ENCODE measurements at places on chromosomes 16 and 17. TPM values are rescaled to one million over a fixed set of nuclear protein-coding genes. Genes with fewer than 3 reads are reported as not detected.
A peak's percentile ranks its signal among the peaks of the same experiment; 100 is the strongest.

Gene BCAR1
- 201 TPM for total RNA-seq

Gene TNFRSF13B
- total RNA-seq: 9.2 TPM

GRCh38 chr16:68823401-68824135 is 19.8 kb upstream of the TANGO6 start:
- H3K27me3 ChIP-seq: no peaks in the 10 kb centered on the region
- DNase-seq: no peak
- no peaks in the 10 kb centered on the region for H3K4me1 ChIP-seq
- no peaks in the 10 kb centered on the region for H3K36me3 ChIP-seq

GRCh38 chr17:13646969-13647542 is 45.3 kb upstream of the HS3ST3A1 start:
- no peak for DNase-seq
- no peak overlapping the region for H3K4me3 ChIP-seq
- H3K27me3 ChIP-seq: no peaks in the 10 kb centered on the region
- no peak overlapping the region for H3K27ac ChIP-seq

- H3K36me3 ChIP-seq: no peaks in the 10 kb centered on the region
- DNase-seq: no peak
- H3K4me3 ChIP-seq: no peak overlapping the region
- H3K27me3 ChIP-seq: no peaks in the 10 kb centered on the region
- H3K4me1 ChIP-seq: peaks cover 14% of the 10 kb centered on the region
Observed at GRCh38 chr16:46808997-46809396, 22.0 kb downstream of the C16orf87 start.

- H3K27me3 ChIP-seq: no peaks in the 10 kb centered on the region
- peak within 1 kb of the TSS; percentile 82 for H3K4me3 ChIP-seq
- H3K36me3 ChIP-seq: no peaks in the 10 kb centered on the region
- peak within 1 kb of the TSS; percentile 98 for H3K27ac ChIP-seq
- H3K4me1 ChIP-seq: peaks cover 44% of the 10 kb centered on the region
Observed at GRCh38 chr17:21284319-21285163, at the start of gene MAP2K3. TSS of gene MAP2K3 (plus strand) at chr17:21284711. CDS start at chr17:21284921, 210 bp downstream.

- no peaks in the 10 kb centered on the region for H3K4me1 ChIP-seq
- H3K27me3 ChIP-seq: no peaks in the 10 kb centered on the region
- H3K4me3 ChIP-seq: no peak overlapping the region
- H3K27ac ChIP-seq: no peak overlapping the region
- DNase-seq: no peak
Observed at GRCh38 chr16:67986949-67987348, 6.7 kb upstream of the DPEP3 start.

GRCh38 chr16:73028721-73029361 is 19.1 kb downstream of the ZFHX3 start:
- H3K27me3 ChIP-seq: no peaks in the 10 kb centered on the region
- peaks cover 31% of the 10 kb centered on the region for H3K4me1 ChIP-seq
- no peaks in the 10 kb centered on the region for H3K36me3 ChIP-seq
- no peak overlapping the region for H3K4me3 ChIP-seq
- H3K27ac ChIP-seq: no peak overlapping the region

All from transverse colon (tissue), 4 donors.